ENCODE measurements at places on chromosomes 5 and 9.

GRCh38 chr9:93598647-93599241 lies 22.4 kb downstream of the PHF2 start:
- DNase-seq: no peak

GRCh38 chr5:14171046-14171445 lies 27.9 kb downstream of the TRIO start:
- DNase-seq: no peak

DNA sequence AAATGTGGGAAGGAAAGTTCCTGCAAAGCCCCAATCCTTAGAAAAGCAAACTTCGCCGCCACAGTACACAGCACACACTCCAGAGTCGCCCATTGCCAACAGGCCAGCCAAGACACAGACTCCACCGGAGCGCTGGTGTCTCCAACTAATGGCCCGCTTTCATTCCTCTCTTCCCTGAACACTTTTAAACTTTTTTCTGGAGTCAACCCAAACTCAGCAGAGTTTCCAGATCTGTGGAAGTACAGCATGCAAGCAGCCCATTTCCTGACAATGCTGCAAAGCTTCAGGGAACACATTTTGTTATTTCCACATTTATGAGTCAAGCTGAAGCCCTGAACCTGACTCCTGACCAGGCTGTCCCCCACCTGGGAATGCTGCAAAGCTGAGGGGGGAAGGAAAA lies 351.9 kb downstream of the NFIB start:
- no peak for DNase-seq

DNA sequence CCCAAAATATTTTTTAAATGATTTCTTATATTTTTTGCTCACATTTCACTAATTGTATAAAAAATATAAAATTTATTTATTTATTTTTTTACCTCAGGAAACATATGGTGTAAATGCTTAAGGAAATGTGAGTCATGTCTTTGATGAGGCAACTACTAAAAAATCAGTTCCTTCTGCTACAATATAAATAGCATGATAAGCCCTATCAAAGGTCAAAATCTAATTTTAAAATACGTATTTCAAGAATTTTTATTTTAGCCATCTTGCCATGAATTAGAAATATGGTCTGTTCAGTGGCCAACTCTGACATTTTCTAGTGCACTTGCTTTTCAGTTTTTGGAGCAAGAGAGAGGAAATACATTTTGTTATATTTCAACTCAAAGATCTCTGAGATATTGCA lies 50.5 kb downstream of the PDE4D start:
- DNase-seq: no peak

DNA sequence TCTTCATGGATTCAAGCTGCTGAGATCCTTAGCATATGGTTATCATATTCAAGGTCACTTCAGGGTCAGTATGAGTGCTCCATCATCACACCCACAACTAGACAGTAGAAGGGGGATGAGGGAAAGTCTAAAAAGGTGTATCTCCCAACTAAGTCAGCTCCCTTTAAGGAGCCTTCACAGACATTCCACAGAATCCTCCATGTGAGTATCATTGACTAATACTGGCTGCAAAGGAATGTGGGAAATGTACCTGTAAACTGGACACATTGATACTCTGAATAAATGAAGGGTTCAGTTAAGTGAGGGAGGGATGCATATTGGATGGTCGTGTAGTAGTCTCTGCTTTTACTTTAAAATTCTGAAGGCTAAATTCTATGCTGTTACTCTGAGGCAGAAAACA lies 330.7 kb downstream of the LRRC70 start:
- no peak for DNase-seq
